ENCODE measurements at places on chromosomes 4 and X.

DNA sequence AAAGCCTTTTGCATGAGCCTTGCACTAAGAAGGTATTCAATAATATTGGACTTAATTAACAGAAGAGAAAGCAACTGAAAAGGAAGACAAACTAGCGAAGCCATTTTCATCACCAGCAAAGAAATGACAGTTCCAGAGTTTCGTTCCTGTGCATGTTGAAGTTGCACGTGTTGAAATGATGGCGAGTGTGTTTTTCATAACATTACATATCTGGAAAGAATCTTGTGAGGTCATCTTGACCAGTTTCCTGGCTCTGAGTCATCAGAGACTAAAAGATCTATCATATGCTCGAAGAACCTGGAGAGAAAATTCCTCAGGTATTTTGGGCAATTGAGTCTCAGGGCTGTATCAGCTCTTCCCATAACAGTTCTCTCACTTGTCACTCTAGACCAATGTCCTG is 106.2 kb upstream of the MAML3 start:
- no peak for DNase-seq

- DNase-seq, result no peak
These were observed 37.8 kb downstream of the SEPTIN6 start for GRCh38 chrX:119655125-119655524.

GRCh38 chr4:174314770-174315169 is 31.1 kb downstream of the CEP44 start:
- no peak for DNase-seq

DNA sequence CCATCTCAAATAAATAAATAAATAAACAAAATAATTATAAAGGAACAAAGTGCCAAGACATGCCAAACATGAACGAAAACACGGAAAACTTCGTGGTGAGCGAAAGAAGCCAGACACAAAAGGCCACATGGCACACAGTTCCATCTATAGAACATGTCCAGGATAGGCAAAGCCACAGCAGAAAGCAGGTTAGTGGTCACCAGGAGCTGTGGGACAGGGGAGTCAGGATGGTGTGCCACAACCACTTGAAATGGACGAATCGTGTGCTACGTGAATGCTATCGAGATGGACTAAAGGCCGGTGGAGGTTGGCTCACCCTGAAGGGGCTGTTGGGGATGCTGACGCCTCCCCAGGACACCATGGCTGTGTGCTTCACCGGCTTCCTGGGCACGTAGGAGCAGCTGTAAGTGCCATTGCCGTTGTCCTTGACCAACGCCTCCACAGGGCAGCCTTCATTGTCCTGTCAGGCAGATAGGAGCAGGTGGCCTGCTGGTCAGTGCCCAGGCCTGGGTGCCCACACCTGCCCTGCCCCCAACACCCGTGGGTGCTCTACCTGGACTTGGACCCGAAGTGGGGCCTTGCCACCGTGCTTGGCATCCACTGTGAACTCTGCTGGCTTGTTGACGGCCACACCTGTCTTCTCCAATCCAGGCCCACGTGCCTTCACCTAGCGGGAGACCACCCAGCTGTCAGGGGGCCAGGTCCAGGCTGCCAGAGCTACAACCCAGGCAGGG is 10.6 kb downstream of the FLNA start:
- DNase-seq, result no peak

DNA sequence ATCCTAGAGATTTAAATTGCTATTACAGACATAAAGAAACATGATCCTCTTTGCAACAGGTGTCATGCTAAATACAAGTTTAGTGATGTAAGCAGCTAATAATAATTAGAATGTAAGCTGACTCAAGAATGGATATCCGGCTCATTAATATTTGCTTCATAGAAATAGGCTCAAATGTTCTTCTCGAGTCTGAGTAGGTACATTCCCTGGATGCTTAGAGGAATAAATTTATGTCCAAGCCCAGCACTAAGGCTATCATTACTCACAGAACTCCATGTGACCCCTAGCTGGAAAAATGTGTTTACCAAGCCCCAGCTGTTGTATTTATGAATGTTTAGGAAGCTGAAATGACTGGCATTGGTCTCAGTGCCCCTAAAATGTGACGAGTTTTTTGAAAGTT is 87.6 kb upstream of the TSPAN7 start:
- no peak for DNase-seq

- no peak for DNase-seq
These were observed 331.7 kb downstream of the GPM6A start for GRCh38 chr4:175480404-175480803.

GRCh38 chrX:2642791-2643190 is 48.3 kb upstream of the CD99 start:
- DNase-seq, result no peak

- no peak for DNase-seq
These were observed 6.8 kb upstream of the TMEM144 start for GRCh38 chr4:158203436-158203835.

DNA sequence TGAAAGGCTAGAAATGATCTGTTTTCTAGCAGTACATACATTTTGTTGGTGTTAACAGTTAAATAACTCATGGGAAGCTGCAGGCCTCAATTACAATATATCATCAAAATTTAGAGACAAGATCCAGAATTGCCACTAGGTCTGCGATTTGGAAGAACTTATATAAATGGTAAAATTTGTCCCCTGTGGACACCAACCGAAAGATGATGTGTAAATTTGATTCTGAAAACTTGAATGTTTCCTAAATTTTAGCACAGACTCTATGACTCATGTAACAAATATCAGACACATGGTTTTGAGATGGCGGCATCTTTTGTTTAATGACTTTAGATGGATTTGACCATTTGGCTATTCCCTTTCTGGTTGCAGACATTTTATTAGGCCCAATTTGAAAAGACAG is 6.0 kb upstream of the HPGDS start:
- no peak for DNase-seq

DNA sequence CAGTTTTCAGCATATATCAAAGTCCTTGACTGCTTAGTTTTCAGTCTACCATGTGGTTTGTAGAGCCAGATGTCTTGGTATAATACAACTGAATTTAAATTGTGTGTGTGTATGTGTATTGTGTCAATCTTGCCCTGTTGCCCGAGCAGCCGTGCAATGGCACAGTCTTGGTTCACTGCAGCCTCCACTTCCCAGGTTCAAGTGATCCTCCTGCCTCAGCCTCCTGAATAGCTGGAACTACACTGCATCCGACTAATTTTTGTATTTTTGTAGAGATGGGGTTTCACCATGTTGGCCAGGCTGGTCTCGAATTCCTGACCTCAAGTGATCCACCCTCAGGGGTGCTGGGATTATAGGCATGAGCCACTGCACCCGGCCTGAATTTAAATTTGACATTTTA is 6.0 kb upstream of the KLHL5 start:
- no peak for DNase-seq

DNA sequence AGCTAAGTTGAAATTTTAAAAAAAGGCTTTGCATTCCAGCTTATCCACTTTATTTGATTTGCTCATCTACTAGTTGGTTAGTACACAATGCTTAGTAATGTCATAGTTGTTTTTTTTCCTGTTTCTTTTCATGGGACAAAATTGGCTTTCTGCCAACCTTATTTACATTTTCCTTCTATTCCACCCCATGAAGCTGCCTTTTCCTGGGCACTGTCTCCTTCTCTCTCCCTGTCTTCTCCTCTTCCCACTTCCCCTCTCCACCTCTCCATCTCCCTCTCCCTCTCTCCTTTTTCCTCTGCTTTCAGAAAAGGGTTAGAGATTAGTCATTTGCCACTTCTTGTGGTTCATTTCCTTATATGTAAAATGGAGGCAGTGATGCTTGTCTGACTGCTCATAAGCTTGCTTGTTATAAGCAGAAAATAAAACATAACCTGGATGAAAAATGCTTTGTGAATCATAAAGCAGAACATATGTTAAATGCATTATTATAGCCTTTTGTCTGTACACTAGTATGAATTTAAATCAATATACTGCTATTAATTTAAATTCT is 181.9 kb downstream of the CEP135 start:
- no peak for DNase-seq

- no peak for DNase-seq
These were observed 17.5 kb upstream of the TBC1D1 start for GRCh38 chr4:37873386-37873785.

DNA sequence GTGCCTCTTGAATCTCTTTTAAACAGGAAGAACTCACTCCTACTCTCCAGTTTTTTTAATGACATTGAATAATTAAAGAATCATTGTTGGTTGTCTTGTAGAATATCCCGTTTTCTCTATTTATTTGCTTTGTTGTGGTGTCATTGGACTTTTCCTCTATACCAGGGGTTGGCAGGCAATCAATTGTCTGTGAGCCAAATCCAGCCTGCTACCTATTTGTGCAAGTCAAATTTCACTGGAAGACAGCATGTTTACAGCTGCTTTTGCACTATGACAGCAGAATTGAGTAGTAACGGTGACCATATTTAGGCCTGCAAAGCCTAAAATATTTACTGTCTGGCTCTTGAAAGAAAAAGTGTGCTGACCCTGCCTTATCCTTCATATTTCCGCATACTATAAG is 34.8 kb downstream of the POLA1 start:
- DNase-seq, result no peak

DNA sequence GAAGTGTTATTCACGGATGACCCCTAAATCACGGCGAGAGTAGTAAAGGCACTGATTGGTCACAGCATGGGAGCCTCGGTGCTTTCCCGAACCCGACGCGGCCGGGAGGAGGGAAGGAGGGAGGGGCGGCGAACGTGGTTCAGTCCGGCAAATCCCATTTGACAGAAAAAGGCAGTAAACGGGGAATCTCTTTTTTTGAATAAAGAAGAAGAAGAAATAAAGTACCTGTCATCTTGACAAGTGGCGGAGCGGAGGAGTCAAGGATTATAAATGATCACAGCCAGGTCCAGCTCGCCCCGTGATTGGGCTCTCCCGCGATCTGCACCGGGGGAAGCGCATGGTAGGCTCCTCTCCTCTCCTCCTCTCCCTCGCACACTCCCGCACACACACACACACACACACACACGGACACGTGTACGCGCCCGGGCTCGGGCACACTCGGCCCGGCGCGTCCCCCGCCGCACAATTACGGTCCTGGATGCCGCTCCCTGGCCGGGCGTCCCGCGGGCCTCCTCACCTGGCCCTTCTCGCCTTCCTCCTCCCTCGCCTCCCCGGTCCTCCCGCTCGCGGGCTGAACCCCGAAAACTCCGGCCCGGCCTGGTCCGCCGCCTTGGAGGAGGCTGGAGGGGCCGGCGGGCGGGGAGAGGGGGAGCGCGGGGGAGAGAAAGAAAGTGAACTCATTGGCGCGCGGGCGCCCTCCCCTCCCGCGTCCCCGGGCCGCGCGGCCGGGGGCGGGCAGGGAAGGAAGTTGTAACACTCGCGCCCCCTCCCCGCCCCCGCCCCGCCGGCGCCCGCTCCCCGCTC is 99.2 kb upstream of the TENM3 start:
- peak; percentile 83 for DNase-seq

GRCh38 chrX:9475984-9476383 is 11.1 kb downstream of the TBL1X start:
- no peak for DNase-seq

DNA sequence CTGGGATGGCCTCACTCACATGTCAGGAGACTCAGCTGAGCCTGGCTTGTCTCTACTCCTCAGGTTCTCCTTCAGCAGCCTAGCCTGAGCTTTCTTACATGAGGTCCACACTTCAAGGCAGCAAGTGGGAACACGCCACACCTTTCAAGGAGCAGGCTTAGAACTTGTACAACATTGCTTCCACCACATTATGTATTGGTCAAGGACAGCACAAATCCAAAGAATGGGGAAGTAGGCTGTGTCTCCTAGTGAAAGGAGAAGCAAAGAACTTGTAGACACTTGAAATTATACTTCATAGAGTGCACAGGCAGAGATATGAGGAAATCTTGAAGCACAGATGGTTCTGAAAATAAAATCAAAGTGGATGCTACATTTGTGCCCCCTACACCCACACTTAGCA is 120.9 kb upstream of the NOCT start:
- DNase-seq, result no peak

DNA sequence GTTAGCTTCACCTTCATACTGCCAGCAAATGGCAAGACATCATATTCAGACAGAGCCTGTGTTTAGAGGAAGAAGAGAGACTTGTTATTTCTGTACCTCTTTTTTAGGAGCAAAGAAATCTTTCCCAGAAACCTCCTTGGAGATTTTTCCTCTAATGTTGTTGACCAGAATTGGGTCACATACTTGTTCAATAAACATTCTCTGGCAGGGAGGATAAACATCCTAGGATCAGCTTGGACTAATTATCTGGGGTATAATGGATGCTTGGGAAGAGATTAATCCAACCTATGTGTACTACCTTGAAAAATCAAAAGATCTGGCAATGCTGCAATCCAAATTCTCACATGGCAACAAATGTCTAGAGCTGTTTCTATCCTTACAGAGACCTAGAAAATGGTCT is 8.4 kb upstream of the PRSS12 start:
- no peak for DNase-seq

- DNase-seq, result no peak
These were observed 209.0 kb downstream of the SCFD2 start for GRCh38 chr4:53156896-53157295.

- no peak for DNase-seq
These were observed 178.7 kb downstream of the CHIC2 start for GRCh38 chr4:53885668-53886067.

DNA sequence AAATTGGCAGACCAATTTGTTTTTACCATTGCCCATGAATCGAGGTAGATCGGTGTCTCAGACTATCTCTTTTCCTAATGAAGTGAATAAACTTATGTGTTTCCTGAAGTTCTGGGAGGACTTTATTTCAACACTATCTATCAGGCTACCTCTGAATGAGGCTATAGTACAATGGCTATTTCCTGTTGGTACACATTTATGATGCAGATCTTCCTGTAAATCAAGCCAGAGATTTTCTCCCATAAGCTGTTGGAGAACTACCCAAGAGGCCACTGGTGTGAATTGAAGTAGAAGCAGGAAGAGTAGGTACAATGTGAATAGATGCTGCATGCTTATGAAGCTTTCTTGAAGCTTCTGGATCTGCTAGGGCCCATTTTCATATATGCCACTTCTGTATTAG is 16.0 kb downstream of the TXK start:
- no peak for DNase-seq

GRCh38 chr4:38381788-38382187 is 282.2 kb upstream of the KLF3 start:
- DNase-seq, result no peak

DNA sequence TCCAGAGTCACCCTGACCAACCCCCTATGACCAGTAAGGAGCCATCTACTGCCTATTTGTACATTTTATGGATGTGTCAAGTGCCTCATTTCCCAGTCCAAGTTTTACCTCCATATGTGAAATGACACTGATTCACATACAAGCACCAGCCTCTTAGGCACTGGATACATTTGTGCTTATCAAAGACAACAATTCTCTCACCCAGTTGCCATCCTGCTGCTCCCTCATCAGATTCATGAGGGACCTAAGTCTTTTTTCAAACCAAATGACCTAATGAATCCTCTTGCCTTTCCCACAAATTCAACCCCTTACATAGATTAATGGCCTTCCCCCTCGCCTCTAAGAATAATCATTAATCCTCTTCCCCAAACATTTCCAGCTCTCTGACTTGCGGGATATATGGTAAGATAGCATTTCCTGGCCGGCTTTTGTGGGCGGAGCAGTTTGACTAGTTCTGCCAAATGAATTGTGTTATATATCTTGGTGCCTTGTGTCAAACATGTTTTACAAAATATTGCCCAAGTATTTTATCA is 233.9 kb downstream of the ARAP2 start:
- no peak for DNase-seq
